ENCODE measurements at places on chromosomes 4 and X.

DNA sequence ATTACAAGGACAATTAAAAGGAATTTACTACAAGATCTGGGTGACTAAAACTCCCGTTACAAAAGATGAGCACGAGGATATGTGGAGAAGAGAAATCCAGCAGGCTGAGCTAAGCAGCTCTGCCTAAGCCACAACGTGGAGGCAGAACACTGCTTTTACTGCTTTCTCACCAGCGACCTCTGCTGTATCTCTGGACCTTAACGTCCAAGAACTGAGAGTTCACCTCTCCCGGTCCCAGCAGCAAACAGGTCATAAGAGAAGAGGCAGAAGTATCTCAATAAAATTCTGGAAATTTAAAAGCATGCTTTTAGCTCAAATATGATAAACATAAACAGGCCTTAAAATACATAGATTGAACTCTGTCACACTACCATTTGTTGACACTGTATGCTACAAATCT, 81.0 kb downstream of the ADGRA3 start:
- no peak for DNase-seq

DNA sequence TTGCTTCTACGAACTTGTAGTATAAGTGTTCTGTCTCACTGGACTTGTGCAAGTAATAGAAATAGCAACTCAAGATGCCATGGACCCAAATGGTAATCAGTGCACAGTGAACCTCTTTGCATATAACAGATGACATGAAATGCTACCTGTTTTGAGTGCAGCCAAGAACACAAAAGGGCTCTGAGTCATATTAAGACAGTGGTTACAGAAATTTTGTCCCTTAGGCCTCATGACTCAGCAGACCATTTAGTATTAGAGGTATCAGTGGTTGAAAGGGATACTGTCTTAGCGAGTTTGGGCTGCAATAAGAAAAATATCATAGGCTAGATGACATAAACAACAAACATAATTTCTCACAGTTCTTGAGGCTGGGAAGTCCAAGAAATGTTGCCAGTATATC, 502.9 kb upstream of the PCDH10 start:
- no peak for DNase-seq

GRCh38 chr4:189022440-189023035, 883.3 kb downstream of the TRIML1 start:
- DNase-seq: no peak

GRCh38 chrX:40003071-40003427, 94.7 kb downstream of the BCOR start:
- DNase-seq: no peak

DNA sequence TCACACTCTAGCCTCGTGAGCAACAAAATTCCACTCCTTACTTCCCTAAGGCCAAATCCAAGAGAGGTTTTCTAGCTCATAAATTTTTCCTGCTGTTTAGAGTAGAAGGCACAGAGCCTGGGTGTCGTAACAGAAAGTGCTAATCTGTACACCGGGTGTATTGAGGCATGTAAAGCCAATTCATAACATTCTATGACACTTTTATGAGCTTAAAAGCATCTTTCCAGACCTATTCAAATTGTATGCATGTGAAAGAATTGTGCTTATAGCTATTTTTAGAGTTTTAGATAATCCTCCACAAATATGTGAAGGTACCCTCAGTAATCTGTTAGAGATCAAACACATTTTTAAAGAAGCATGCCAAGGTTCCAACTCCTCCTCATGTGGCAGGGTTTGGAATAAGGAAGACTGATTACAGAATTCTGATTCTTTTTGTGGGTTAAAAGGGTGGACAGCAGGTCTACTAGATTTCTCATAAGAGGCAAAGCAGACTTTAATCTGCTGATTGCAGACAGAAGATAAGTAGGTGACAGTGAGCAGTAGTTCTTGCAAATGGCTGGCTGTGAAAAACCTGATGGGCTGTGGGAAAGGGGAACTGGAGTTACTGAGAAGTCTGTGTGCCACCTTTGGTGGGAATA, 25.5 kb upstream of the LRCH2 start:
- no peak for DNase-seq

- DNase-seq: no peak
Measured at GRCh38 chr4:173002830-173003561, 165.6 kb upstream of the GALNT7 start.

GRCh38 chr4:38837849-38838248, 18.8 kb downstream of the TLR6 start:
- peak; percentile 27 for DNase-seq

DNA sequence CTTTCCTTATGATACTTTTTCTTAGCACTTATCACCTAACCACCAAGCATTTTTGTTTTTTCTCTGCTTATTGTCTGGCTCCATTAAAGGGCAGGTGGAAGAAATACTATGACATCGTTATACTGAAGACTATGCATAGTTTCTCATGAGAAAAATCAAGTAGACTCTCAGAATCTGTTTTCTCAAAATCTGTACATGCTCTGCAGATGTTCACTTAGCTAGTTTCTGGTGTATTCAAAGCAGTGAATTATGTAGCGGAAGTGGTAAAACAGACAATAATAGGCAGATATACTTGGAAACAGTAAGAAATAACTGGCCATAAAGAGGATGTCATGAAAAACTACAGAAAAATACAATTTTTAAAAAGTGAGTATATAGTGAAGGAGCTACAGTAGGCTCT, 146.0 kb downstream of the STIM2 start:
- no peak for DNase-seq

- no peak for DNase-seq
Measured at GRCh38 chr4:79083406-79084010, 144.3 kb upstream of the PAQR3 start.

GRCh38 chrX:48470833-48471118, 716 bp upstream of the SLC38A5 start:
- DNase-seq: no peak

- no peak for DNase-seq
Measured at GRCh38 chr4:169233691-169234090, 37.1 kb downstream of the SH3RF1 start.

DNA sequence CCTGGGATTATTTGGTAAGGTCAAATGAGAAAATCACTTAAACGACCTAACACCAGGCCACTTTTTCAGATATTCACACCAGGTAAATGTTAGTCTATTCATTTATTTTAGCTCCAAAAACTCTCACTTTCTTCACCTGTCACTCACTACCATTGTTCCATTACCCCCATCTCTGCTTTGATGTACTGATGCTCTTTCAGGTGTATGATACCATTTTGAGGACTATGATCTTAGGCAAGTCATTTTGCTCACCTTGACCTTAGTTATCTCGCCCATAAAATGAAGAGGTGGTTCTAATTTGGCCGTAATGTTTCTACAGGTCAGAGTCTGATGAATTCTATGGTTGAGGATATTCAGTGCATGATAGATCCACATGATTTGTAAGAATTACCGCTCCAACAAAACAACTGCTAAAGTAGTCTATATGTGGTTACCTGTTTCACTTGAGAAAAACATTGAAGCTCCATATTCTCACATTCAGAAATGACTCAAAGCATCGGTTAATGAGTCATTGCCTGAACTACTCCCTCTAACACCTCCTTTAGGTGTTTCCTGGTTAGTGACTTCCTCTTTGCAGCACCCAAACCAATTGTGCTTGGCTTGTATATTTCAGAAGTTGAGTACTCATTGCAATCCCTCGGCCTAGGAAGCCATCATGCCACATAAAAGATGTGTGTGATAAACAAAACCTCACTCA, 4.5 kb downstream of the DTHD1 start:
- no peak for DNase-seq

DNA sequence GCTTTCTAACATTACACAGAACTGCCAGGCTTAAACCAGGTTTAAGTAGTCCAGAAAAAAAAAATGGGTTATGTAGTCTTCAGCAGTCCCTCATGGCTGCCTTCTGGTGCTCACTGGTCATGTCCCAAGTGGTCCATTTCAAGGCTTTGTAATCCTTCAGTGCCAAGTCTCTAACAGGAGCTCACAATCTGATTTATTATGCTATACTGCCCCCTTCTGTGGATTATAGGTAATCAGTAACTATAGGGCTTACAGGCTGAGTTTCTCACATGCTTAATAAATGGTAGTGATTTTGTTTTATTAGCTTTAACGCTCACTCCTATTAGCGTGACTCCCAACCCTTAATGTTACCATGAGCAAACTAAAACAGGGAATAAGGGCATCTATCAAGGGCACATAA, 92.5 kb upstream of the EDA2R start:
- no peak for DNase-seq

GRCh38 chr4:95465010-95465409, 83.8 kb downstream of the UNC5C start:
- no peak for DNase-seq

- no peak for DNase-seq
Measured at GRCh38 chrX:87663421-87663820, 145.8 kb downstream of the KLHL4 start.

DNA sequence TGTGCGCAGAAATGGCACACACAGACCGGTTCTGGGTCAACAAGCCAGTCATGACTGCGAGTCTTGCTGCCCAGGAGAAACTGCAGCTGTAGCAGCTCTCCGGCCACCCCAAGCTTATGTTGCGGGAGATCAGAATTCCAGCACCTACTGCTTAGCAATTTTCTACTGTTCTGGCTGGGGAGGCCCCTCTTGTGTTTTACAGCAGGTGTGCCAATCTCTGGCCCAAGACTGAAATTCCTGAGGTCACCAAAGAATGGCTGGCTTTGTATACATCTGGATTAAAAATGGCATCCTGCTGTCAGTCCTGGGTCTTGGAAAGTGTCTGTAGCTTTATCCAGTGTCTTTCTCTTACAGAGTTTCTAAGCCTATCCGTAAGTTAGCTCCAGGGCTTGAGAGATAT, 68.9 kb upstream of the TRAM1L1 start:
- DNase-seq: no peak

DNA sequence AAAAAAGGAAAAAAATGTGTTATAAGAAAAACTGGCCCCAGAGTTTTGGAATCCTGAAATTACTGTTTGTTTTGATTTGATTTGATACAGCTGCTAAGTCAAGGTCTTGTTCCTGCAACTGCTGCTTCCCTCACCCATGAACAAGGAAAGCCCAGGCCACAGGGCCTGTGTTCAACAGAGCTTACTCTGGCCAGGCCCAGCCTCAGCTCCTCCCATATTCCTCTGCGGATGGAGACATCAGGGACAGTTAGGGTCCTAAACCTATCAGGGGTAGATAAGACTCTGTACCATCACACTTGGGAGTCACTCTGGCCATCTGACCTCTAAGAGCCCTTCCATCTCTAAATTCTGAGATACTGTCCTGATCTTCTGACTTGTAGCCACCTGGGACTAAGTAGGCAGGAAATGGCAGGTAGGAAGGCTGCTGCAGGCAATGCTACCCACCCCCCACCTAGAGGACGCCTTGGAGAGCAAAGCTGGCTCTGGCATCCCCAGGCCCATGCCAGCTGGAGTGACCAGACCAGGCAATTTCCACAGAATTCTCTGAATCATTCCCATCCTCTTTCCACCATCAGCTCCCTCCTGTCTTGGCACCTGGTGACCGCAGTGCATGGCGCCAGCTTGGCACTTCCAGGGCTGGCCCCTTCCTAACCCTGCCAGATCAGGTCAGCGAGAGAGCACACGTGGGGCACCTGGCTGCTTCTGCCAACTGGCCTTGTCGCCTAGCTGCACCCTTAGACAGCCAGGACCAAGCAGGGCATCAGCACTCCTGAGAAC, 58.0 kb upstream of the TMEM33 start:
- DNase-seq: no peak

DNA sequence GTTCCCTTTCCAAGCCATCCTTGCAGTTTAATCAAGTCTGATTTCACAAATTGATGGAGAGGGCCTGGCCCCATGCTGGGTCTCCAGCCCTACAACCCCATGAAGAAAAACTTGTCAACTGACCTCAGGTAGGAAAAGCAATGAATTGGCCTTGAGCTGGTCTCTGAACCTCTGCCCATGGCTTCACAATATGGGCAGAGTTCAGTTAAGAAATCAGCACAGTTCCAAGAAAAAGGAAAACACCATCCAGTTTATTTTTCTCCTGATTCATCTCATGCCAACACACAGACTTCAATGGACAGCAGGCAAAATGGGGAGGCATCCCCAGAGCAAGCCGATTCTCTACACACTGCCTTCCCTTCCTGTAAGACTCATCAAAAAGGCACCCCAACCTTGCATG, 3.3 kb downstream of the RIPPLY1 start:
- DNase-seq: no peak

DNA sequence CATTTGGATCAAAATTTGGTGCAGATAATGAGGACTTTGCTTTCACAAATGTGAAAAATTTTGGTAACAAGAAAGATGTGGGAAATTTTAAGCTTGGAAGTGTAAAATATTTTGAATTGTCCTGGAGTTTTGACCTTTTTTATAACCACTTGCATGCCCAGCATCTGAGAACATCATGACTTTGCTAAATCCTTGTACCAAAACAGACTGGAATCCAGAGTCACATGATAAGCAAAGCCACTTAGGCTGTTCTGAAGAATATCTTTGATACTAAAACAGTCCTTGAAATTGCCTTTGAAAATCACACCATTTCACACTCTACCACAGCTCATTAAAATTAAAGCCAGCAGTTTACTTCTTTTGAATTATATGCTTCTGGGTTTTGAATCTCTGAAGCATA, 2.5 kb upstream of the PPM1K start:
- DNase-seq: no peak

- DNase-seq: no peak
Measured at GRCh38 chr4:186485561-186486062, 69.8 kb downstream of the MTNR1A start.

GRCh38 chrX:39337451-39337850, 536.2 kb downstream of the MID1IP1 start:
- DNase-seq: no peak

GRCh38 chr4:141705048-141705746, 68.8 kb downstream of the IL15 start:
- DNase-seq: no peak

GRCh38 chr4:8119877-8120276, 38.7 kb downstream of the ABLIM2 start:
- DNase-seq: no peak

- no peak for DNase-seq
Measured at GRCh38 chr4:44629280-44629866, 22.1 kb downstream of the YIPF7 start.

DNA sequence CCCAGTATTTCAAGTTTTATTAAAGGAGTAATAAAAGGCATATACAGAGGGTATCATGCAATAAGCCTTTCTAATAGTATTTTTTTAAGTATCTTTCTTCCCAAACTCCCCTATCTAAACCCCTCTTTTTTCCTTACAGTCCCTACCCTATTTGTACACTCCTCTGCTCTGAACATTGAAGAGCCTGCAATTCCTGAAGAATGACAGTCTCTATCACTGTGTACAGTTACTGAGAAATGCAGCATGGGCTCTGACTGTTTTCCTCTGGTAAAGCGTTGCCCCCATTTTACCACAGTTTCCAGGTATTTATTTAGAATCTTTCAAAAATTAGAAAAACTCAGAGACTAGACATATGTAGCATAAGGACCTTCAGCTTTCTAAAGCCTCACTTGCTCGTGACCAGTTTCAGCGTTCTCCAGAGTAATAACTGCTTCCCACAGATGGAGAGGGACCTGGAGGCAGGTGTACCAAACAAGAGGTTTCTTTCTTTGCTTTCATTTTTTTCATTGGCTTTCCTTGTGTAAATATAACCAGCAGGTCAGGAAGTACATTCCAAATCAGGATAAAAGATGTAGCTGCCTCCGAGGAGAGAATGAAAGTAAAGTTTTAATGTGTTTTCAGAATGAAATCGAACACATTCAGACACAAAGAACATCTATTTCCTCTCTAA, 230.8 kb downstream of the CFAP299 start:
- DNase-seq: no peak

- DNase-seq: no peak
Measured at GRCh38 chr4:141021397-141022110, 111.7 kb downstream of the RNF150 start.
